ENCODE measurements at places on chromosomes 16 and 17.

DNA sequence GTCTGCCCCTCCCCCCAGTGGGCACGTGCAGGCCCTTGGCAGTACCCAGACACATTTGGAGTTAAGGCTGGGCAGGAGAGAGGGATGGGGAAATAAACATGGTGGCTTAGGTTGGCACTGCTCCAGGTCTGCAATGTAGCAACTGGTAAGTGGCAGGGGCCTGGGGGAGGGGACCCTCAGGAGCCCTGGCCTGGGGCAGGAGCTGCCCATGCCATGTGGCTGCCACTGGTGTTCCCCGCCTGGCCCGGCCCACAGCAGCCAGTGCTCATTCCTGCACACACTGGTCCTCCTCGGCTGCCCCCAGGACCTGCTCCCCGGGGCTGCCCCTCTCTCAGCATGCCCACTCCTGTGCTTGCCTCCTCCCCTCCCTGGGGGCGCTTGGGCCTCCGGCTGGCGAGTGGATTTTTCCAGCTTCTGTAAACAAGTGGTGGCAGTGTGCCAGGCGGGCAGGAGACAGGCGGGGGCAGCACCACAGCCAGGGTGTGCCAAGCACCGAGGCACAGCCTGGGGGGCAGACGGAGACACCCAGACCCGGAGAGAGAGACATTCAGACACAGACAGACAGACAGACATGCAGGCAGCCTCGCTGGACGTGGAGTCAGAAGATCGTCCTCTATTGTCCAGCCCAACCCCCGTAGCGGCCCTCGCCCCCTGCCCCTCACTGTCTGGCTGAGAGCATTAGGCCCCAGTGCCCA is 9.4 kb downstream of the THRA start:
- DNase-seq = no peak

GRCh38 chr17:54920819-54921218 is 20.2 kb downstream of the TOM1L1 start:
- no peak for DNase-seq

- no peak for DNase-seq
These were observed 47.3 kb downstream of the TTC19 start for GRCh38 chr17:16046966-16047365.

DNA sequence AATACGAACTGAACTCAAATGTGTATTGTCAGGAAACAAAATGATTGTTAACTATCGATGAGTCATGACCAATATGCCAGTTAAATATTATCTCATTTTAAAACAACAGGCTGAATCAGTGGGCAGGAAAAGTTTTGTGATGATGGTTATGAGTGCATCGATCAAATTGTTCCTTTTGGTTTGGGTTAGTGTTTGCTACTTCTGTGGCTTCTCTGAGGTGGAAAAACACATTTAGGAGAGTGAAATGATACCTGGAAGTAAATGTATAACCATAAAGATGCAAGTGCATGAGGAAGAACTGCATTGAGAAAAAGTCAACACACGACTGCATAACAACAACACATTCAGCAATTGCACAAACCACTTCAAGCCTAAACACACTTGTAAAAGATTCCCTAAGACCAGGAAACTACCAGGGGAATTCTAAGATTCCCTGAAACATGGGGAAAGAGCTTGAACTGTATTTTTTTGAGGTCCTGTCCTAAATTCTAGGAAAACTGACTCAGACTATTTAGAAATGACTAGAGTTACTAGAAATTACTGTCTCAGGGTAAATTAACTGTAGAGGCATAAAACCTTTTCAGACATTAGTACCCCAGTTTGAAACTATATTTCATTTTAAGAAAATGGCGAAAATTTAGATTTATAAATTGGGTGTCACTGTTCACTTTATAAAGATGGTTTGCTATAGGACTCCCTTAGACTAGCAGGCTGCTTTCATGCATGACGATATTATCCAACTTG is 44.8 kb downstream of the CDYL2 start:
- no peak for DNase-seq

DNA sequence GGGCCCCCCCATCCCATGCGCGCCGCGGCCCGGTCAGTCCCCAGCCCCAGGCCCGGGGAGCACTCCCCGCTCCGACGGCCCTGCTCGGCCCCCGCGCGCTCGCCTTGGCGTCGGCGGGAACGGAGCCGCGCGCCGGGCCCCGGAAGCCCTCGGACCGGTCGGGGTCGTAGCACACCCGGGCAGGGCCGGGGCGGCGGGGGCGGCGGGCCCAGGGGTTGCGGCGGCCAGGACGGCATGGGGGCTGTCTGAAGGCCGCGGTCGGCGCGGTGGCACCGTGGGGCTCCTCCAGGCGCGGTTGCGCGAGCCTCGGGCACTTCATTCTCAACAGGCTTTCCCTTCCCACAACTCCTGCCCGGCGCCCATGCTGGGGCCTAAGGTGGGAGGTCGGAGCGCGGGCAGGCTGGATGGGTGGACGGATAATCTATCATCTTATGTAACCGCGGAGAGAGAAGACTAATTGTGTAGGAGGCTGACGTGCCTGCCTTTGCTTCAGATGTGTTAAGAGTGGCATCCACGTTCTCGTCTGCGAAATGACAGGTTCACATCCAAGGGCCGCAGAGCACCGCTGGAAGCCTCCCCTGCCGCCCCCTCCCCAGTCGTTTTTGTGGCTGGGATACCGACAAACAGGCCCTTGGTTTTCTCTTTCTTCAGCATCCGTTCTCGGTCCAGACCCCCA is 708 bp downstream of the BAIAP2 start:
- DNase-seq = no peak

- peak; percentile 12 for DNase-seq
These were observed 1.5 kb downstream of the NTN1 start for GRCh38 chr17:9022573-9023391.

- DNase-seq = no peak
These were observed 26.6 kb downstream of the C16orf74 start for GRCh38 chr16:85724126-85724879.

DNA sequence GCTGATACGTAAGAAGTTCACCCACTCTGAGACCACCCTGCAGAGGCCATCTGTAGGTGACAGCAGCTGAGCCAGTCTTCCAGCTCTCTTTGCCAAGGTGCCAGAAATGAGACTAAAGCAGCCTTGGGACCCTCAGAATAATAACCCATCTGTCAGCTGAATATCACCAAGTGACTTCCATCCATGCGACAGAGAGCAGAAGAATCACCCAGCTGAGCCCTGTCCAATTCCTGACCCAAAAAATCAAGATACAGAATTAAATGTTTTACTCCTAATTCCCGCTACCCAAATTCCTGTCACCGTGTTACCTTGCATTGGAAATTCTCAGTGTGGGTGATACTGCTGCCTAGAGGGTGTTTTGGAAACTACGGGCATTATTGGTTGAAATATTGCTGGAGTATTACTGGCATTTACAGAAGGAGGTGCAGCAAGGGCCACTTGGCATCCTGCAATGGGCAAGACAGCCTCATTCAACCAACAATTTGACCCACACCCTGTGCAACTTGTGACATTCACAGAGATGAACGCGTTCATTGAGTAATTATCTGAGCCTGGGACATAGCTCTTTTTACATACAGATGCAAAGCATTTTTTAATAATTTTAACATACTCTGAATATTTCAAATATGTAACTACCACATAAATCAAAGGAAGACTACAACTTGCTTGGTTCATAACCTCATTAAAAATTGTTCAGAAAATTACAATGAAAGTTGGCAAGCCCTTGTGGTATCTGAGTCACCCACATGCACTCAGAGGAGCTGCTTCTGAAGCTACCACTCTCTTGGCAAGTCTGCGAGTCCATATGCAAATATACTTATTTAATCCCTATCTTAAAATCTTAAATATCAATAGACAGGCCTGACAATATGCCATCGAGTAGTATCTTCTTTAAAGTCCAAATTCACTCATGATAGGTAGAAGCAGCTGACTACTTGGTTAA is 126.6 kb downstream of the C16orf95 start:
- peak; percentile 34 for DNase-seq

DNA sequence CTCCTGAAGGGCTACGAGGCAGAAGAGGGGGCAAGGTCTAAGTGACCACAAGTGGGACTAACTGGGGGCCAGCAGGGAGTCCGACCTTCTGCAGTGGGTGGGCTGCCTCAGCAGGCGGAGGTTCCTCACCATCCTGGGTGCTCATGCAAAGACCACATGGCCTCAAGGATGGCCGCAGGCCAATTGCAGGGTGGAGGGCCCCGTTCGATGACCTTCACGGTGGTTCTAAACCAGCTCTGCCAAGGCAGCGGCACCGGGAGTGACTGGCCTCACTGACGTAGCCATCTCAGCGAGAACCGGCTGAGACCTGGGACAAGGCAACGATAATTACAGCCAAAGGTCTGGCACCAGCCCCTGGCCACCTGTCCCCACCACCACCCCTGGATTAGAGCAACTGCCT is 5.7 kb downstream of the SMIM5 start:
- no peak for DNase-seq

DNA sequence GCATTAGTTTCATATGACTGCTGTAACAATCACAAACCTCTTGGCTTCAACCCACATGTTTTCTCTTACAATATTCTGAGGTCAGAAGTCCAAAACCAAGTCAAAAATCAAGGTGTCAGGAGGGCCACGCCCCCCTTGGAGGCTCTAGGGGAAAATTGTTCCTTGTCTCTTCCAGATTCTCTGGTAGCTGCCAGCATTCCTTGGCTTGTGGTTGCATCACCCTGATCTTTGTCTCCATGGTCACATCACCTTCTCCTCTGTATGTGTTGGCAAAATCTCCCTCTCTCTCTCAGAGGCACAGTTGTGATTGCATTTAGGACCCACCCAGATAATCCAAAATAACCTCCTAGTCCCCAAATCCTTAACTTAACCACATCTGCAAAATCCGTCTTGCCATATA is 105.8 kb downstream of the GAS7 start:
- DNase-seq = no peak

DNA sequence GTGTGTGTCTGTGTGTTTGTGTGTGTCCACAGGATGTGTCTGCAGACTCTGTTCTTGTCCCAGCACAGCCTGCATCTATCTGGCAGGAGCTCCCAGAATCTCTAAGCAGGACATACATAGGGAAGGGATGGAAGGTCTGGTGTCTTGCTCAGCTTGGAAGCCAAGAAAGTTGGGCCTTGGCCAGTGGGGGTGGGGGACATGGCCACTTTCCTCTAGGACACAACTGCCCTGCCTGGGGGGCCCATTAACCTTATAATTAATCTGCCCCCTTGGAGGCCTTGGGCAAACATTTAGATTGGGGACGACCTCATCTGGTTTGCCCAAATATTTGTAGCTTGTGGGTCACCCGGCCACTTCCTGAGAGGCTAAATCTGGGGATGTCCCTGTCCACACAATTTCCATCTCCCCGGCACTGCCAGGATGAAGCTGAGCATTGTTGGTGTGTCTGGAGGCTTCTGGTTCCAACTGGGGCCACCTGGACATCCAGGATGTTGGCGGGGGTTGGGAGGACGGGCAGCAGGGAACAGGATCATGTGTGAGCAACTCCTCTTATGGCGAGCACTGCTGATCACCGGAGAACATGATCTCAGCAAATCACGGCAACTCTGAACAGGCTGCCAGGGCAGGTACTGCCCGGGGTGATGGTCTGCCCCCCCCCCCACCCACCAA is 17.2 kb upstream of the FOXF1 start:
- DNase-seq = no peak

GRCh38 chr17:62662855-62663254 is 35.4 kb downstream of the MRC2 start:
- DNase-seq = peak; percentile 21

GRCh38 chr17:2749784-2750181 is 331 bp upstream of the CCDC92B start:
- peak; percentile 65 for DNase-seq

- DNase-seq = no peak
These were observed 2.7 kb downstream of the MAP3K14 start for GRCh38 chr17:45313996-45314740.

GRCh38 chr17:75645501-75645888 is 12.3 kb downstream of the SMIM5 start:
- DNase-seq = no peak

- no peak for DNase-seq
These were observed 86.1 kb downstream of the ZDHHC7 start for GRCh38 chr16:84925092-84925772.

DNA sequence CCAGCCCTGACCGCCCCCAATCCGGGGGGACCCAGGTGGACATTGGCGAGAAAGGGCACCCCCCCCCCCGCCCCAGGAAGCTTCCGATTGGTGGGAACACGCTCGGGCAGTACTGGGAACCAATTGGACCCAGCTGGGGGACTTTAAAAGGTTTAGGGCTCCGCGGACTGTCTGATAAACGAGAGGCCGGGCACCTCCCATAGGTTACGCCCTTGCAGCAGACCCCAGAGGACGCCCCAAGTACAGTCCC is 245 bp downstream of the TMEM256 start:
- no peak for DNase-seq
